ENCODE measurements at places on chromosomes 12 and 14.

GRCh38 chr12:29167445-29167844, 18.4 kb downstream of the FAR2 start:
- no peak for DNase-seq

GRCh38 chr12:48366131-48366530, 15.4 kb upstream of the ZNF641 start:
- no peak for DNase-seq

GRCh38 chr12:117907108-117907689, 61.6 kb downstream of the KSR2 start:
- no peak for DNase-seq

DNA sequence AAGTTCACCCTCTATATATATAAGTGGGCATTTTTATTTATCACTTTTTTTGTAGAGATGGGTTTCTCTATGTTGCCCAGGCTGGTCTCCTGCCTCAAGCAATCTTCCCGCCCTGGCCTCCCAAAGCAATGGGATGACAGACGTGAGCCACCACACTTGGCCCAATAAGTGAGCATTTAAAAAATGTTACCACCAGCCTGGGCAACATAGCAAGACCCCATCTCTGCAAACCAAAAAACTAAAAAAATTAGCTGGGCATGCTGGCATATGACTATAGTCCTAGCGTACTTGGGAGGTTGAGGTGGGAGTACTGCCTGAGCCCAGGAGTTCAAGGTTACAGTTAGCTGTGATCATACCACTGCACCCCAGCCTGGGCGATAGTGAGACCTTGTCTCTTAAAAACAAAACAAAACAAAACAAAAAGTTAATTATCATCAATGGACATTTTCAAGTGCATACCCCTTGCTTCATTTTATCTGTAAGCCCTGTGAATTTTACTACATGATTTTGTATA, 23.7 kb downstream of the UBE2N start:
- DNase-seq = no peak

- no peak for DNase-seq
Observed at GRCh38 chr12:2118481-2119255, 65.9 kb downstream of the CACNA1C start.

- no peak for DNase-seq
Observed at GRCh38 chr12:121712461-121713256, at the start of gene TMEM120B. TMEM120B (plus strand) TSS chr12:121712752; CDS start chr12:121712896, 144 bp downstream.

- DNase-seq = no peak
Observed at GRCh38 chr12:92747151-92747550, 44.4 kb downstream of the PLEKHG7 start.

DNA sequence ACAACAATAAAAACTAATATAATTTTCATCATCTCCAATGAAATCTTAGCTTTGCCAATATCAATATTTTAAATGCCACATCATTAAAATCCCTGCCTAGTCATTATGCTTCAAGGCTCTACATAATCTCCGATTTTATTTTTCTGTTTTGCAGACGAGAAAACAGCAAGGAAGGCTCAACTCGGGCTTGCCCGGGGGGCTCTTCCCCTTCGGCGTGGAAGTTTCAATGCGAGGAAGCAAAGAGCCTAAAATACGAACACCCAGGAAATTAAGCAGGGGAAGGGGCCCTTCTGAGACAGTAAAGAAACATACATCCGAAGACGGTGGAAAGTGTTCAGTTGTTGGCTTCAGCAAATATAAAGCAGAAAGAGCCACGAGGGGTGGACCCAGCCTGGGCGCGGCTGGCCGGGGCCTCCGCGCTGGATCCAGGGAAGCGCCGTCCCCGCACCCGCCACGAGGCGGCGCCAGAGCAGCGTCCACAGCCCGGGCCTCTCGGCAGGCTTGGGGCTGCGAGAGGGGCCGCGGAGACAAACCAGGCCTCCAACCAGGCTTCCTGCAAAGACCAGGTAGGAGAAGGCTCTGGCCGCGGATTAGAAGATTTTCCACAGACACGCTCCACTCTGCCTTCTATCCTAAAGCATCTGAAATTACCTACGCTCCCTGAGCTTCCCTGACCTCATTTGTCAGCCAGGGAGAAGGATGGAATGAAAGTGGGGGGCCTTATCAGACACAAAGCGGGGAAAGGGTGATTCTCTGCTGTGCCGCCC, 77.2 kb downstream of the SERPINA3 start:
- DNase-seq = no peak

DNA sequence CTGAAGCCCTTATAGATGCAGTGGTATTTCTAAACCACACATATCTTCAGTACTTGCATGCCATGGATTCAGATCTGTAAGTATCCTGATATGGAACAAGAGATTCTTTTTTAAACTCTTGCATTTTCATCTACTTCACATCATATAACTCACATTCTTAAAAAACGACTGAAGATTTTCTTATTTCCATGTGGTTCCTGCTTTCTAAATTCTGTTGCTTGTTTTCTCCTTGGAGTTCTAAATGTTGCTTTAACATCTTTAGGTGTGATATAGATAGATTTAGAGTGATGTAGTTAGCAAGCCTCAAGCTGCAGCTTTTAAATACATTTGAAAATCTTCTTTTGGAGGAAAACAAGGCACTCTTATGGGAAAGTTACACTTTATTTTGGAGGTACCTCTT, 455.4 kb downstream of the FOXG1 start:
- no peak for DNase-seq

DNA sequence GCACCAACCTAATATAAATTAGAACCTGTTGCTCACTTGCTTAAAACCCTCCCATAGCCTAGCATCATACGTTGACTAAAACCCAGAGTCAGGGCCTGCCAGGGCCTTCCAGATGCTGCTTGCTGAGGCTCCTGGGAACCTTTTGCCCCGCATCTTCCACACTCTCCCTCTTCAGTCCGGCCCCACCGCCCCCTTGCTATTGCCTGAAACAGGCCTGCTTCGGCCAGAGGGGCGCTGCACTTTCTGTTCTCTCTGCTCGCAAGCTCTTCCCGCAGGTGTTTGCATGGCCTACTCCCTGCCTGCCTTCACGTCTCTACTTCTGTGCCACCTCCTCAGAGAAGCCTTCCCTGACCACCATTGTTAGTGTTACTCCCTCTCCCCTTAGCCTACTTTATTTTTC, 13.7 kb upstream of the TCTN2 start:
- DNase-seq = no peak

Measured in esophagus squamous epithelium (tissue), 5 donors.